Esophagus muscularis mucosa (tissue), 4 donors: ENCODE measurements at places on chromosomes 13 and 19. TPM values are rescaled to one million over a fixed set of nuclear protein-coding genes. Genes with fewer than 3 reads are reported as not detected.

- no peak for DNase-seq
Measured at GRCh38 chr19:9494096-9494495, 4.3 kb downstream of the ZNF560 start.

DNA sequence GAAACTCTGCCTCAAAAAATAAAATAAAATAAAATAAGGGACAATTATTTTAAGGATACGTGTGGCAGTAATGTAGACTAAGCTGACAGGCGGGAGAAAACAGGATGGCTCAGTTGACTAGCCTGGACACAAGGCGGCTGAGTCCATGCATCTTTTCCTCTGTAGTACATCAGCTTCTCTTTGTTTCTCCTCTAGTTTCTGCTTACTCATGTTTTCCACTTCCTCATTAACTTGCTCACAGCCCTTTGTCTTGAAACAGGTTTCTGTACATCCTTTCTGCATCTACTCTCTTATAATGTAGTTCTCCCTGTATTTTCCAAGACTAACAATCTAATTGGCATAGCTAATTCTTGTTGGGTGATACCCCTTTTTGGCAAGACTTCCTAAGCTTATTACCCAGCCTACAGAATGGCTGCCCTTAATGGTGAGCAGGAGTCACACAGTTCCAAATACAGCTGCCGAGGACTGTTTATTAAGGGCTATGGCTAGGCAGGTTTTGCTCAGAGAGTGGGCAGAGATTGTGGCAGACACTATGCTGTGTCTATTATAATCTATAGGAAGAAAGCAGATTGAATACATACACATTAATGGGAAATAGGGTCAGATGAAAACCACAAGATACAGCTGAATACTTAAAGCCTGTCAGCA, 58.7 kb upstream of the KLF5 start:
- DNase-seq: no peak

DNA sequence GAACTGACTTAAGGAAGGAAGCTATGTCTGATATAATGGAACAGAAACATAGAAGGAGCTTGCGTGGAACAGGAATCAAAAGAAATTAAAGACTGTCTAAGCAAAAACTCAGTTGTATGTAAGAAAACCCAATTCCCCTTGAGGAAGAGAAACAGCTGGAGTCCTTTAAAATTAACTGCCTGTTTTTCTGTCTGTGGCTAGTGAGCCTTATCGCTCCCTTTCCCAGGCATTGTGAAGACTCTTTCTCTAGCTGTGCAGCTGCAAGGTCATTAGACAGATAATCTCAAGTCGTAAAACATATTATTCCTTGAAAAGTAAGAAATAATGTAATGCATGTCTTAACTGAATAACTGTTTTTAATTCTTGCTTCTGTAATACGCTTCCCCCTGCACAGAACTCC, 39.7 kb upstream of the IGSF23 start:
- no peak for DNase-seq

GRCh38 chr13:44012910-44013757, 133.4 kb downstream of the LACC1 start:
- no peak for DNase-seq

The ZNF264 gene
- total RNA-seq: 38.8 TPM
